ENCODE measurements at places on chromosomes 5 and 9. TPM values are rescaled to one million over a fixed set of nuclear protein-coding genes. Genes with fewer than 3 reads are reported as not detected.

The TTC23L gene
- polyA plus RNA-seq, result 0.18 TPM

The UNC5A gene
- 1.5 TPM for polyA plus RNA-seq

The PPIC gene
- 27.5 TPM for polyA plus RNA-seq

The PKN3 gene
- 8.9 TPM for polyA plus RNA-seq

The BASP1 gene
- polyA plus RNA-seq, result 55.3 TPM

The GAS1 gene
- 71.4 TPM for polyA plus RNA-seq

The EIF4E1B gene
- polyA plus RNA-seq, result not detected

DNA sequence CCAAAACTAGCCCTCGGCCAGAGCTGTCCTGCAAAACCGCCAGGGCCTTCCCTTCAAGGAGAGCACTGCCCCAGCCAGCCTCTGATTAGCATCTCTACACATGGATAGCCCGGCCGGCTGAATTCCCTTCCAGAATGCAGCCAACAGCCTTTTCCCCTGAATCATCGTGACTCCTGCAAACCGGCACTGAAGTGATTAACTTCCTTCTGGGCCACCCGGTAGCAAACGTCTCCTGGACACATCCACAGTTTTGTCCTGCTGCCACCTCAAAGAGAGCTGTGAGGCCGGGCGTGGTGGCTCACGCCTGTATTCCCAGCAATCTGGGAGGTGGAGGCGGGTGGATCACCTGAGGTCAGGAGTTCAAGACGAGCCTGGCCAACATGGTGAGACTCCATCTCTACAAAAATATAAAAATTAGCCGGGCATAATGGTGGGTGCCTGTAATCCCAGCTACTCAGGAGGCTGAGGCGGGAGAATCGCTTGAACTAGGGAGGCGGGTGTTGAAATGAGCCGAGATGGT, 21.1 kb upstream of the EEIG1 start:
- DNase-seq, result peak; percentile 74

DNA sequence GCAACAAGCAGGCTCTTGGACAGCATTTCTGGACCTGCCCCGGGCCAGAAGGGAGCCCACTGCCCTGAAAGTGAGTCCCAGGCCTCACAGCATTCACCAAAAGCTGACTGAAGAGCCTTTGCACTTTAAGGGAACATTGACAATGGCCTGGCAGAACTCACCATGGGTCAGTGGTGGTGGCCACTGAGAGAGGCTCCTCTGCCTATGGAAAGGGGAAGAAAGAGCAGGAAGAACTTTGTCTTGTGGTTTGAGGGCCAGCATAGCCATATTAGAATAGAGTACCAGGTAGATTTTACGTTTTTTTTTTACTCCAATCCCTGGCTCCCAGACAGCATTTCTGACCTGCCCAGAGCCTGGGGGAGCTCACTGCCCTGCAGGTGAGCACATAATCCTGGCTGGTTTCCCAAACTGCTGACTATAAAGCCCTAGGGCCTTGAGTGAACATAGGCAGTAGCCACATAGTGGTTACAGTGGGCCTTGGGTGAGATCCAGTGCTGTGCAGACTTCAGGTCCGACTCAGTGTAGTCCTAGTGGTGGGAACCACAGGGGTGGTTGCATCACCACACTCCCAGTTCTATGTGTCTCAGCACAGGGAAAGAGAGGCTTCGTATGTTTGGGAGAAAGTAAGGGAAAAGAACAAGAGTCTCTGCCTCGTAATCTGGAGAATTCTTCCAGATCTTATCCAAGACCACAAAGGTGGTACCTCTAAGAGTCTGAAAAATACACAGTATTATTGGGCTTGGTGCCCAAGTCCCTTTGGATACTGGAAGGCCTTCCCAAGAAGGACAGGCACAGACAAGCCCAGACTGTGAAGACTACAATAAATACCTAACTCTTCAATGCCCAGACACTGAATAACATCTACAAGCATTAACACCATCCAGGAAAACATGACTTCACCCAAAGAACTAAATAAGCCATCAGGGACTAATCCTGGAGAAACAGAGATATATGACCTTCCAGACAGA, 89.5 kb downstream of the TSSK1B start:
- DNase-seq, result no peak

DNA sequence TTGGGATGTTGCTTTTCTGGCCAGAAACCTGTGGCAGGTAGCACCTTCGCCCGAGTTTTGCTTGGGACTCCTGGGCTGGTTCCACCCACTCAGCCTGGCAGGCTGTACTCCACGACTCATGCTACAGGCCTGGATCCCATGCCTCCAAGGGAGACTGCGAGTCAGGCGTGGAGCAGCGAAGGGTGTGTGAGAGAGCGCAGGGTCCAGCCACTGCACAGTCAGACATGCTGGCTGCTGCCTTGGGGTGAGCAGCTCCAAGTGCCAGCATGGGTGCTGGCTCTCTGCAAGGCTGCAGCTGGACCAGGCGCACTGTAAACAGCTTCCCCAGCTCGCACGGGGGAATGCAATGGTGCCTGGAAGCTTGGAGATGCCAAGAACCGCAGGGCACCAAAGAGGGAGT, 249.6 kb upstream of the EDIL3 start:
- DNase-seq, result no peak

DNA sequence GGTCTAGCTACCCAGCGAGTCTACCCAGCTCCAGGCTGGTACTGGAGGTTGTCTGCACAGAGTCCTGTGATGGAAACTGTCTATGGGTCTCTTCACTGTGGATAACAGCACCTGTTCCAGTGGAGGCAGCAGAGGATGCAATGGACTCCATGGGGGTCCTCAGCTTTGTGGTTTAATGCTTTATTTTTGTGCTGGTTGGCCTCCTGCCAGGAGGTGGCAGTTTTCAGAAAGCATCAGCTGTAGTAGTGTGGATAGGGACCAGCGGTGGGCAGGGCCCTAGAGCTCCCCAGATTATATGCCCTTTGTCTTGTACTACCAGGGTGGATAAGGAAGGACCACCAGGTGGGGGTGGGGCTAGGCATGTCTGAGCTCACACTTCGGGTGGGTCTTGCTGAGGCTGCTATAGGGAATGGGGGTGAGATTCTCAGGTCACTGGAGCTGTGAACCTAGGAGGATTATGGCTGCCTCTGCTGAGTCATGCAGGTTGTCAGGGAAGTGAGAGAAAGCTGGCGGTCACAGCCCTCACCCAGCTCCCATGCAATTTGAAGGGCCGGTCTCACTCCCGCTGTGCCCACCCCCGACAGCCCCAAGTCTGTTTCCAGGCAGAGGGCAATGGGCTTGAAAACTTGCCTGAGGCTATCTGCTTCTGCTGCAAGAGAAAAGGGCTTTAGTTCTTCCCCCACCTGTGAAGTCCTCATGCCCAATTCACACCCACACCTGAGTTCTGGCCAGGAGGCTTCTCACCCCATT, 397.1 kb downstream of the TLE1 start:
- no peak for DNase-seq

DNA sequence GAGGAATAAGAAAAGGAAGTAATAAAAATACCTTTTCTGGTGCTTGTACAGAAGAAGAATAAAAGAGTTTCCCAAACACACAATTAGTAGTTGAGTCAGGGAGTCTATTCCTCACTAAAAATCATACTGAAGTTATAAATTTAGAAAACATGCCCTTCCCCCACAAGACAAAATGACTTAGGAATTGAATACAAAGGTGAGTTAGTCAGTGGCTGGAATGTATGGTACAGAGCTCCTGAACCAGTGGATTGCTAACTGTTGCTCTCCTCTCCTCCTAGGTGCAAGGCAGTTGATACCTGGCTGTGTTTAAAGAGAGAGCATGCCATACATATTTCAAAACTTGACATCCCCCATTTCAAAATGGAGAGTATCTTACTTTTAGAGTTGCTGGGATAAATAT, 1.9 kb downstream of the GDA start:
- DNase-seq, result no peak

DNA sequence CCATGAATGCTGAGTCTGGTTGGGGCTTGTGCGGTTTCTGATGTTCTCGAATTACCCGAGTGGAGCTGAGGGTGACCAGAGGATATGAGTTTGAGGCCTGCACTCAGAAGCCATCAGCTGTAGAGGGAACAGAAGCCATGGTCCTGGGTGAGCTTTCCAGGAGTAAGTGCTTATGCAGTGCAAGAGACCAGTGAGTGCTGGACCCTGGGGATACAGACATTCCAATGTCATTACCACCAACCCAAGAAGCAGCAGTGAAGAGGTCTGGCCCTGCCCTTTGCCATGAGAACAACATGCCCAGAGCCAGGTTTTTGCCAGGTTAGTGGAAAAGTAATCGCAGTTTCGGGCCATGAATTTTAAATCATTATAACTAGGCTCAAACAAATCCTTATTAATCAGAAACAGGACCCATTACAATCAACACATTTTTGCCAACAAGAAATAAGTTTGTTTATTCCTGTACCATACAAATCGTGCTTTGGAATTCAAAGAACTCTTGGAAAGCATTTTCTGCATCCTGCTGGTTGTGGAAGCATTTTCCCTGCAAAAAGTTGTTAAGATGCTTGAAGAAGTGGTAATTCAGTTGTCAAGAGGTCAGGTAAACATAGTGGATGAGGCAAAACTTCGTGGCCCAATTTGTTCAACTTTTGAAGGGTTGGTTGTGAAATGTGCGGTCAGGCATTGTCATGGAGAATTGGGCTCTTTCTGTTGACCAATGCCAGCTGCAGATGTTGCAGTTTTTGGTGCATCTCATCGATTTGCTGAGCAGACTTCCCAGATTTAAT, 154.6 kb downstream of the SYK start:
- DNase-seq, result no peak

DNA sequence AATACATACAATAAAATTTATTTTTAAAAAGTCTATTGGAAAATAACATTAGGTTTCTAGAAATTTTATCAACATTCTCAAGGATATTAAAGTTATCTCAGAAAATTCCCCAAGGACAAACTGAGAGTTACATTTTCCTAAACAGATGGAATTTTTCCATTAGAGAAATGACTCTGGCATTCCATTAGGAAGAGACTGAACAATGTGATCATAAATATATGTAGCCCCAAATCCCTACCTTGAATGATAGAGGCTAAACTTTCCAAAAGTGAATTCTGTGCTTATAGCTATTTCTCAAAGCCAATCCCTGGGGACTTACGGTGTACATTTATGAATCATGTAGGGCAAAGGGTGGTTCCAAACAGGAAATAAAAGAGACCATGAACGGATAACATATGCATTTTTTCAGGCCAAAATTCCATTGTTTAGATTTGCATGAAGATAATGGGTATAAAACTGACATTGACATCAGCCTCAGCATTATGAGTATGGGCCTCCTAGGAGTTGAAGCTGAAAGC, 1181.0 kb upstream of the DMAC1 start:
- peak; percentile 36 for DNase-seq

DNA sequence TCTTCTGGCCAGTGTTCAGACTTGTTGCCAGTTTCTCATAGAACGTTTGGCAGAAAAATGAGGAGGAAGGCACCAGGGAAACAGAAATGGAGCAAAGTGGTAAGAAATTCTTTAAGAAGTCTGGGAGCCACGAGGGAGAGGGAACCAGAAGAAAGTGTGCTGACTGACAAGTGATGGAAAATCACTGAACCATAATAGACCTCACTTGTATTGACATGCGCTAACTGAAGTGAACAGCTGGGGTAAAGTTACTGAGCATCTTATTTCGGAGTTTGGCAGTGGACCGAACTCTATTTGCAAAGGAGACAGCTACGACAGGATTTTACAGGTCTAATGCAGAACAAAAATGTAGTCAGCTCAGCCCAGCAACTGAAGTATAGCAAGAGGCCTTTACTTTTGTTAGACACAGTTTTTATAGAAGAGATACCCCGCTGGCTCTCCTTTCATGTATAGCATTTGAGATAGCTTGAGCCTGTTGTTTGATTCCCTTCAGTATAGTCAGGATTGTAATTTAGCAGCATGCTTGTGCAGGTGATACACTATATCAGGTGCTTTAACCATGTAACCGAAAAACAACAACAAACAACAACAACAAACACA, 53.6 kb downstream of the HMHB1 start:
- DNase-seq, result peak; percentile 81

- no peak for DNase-seq
These were observed 8.8 kb upstream of the BRD3 start for GRCh38 chr9:134076644-134077043.

DNA sequence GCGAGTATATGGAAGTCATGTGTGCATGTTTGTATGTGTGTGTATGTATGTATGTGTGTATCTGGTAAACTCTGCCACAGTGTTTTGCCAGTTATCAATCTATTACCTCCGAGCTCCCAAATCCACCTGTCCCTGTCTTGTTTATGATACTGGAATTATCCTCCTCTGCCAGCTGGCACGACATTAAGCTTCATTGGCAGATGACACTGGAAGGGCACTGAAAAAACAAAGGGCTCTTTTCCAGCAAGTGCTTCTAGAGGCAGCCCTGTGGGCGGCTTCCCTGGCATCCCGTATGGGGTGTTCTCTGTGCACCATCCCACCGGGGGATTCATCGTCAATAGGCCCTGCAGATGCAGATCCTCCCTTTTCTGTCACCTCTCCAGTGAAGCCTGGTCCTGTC, 221.5 kb downstream of the MSX2 start:
- DNase-seq, result no peak

- peak; percentile 26 for DNase-seq
These were observed 91.9 kb upstream of the STC2 start for GRCh38 chr5:173420108-173420507.
